ENCODE measurements at places on chromosomes 2 and 18. TPM values are rescaled to one million over a fixed set of nuclear protein-coding genes. Genes with fewer than 3 reads are reported as not detected.
A peak's percentile ranks its signal among the peaks of the same experiment; 100 is the strongest.

The SAG gene
- polyA plus RNA-seq = 0.18 TPM

DNA sequence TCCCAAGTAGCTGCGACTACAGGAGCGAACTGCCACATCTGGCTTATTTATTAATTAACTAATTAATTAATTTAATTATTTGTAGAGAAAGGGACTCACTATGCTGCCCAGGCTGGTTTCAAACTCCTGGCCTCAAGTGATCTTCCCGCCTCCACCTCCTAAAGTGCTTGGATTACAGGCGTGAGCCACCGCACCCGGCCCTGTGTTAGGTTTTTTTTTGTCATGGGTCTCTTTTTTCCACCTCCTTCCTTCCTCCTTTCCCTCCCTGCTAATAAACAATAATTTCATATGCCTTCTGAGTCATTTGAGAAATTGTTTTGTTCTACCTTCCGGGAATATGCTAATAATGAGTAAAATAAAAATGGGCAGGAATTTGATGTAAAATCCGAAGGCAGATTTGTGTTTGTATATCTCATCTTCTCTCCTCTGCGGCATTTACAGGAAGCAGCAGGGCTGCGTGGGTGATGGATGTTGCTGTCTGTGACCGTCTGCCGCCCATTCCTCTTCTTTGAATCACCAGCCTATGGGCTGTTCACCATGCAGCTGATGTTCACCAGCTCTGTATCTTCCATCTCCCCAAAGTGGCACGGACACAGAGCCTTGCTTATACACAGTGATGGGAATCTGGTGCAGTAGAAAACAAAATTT is 89.9 kb downstream of the ACSL3 start:
- DNase-seq = peak; percentile 66

The CD8B gene
- polyA plus RNA-seq = 0.35 TPM

GRCh38 chr2:8268172-8268783 is 413.6 kb upstream of the ID2 start:
- DNase-seq = no peak

DNA sequence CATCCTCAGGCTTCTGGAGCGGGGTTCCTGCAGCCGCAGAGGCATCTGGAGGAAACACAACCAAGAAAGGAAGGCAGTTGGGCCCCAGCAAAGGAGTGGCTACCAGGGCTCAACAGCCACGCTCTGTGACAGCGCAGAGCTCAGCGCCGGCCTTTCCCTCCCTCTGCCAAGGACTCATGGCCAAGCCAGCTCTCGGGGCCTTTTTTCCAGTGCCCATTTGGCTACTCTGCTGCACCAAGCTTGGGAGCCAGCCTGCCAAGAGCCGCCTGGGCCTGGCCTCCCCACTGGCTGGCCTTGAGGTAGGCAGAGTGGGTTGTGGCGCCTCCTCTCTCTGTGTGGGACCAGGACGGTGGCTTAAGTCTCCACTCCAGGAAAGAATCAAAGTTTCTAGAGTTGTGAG is 7.2 kb upstream of the CCDC74A start:
- DNase-seq = no peak

DNA sequence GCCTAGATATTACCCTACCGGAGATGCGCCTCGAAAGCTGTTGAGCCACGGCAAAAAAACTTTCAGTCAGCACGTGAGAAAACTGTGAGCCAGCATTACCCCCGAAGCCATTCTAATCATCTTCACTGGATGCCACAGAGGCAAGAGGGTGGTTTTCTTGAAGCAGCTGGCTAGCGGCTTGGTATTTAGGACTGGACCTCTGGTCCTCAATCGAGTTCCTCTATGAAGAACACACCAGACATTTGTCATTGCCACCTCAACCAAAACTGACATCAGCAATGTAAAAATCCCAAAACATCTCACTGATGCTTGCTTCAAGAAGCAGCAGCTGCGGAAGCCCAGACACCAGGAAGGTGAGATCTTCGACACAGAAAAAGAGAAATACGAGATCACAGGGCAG is 52.8 kb upstream of the SLC66A3 start:
- DNase-seq = no peak

GRCh38 chr2:229445019-229445418 is 173.9 kb upstream of the PID1 start:
- DNase-seq = no peak

The LRATD1 gene
- 12.0 TPM for polyA plus RNA-seq

DNA sequence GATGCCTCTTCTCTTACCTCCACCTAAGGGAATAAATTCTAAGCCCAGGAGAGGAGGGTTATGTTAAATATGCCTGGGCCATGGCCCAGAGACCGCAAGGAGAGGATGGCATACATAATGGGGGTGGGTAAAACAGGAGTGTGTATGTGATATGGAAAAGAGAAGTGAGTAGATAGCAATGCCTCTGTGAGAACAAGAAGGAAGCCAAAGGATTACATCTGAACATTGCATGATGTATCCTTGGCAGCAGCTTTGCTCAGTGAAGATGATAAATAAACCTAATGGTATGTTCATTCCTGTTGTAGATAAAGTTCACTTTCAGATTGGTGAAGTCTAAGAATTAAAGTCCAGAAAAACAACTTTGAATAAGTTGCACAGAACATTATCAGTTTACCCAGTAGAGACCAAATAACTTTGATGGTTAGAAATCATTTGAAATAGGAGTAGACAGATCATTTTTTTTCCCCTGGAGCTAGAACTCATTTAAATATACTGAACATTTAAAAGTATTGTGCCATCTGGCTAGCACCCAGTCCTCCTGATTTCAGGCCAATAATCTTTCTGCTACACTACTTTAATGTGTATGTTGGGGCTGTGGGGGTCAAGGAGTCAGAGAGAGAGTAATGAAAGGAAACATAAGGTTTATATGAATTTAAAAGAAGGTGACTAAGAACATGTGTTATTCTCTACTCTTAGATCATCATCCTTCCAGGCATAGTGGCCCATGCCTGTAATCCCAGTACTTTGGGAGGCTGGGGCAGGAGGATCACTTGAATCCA is 231.7 kb downstream of the PARD3B start:
- DNase-seq = peak; percentile 35

The LRP2 gene
- polyA plus RNA-seq = 0.12 TPM

The UGT1A9 gene
- not detected for polyA plus RNA-seq

DNA sequence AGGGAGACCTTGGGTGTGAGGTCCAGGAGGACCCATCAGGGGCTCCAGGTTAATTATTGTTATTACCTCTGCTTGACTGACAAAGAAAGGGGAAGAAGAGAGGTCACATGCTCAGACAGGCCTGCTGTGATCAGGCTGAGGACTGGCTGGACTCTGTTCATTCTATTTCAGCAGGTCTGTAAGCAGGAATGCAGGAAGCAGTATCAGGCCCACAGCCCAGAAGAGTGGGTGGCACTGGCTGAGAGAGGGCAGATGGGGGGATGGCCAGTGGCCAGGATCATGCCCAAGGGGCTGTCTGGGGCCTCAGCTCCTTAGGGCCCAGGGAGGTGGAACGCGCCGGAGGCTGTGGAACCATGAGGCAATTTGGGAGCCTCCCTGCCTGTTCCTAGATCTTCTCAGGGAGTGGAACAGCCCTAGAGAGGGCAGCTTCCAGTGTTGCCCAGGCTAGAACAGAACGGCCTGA is 43.7 kb upstream of the ZBTB7C start:
- no peak for DNase-seq

GRCh38 chr2:48417856-48418838 is 111.8 kb upstream of the STON1 start:
- no peak for DNase-seq

DNA sequence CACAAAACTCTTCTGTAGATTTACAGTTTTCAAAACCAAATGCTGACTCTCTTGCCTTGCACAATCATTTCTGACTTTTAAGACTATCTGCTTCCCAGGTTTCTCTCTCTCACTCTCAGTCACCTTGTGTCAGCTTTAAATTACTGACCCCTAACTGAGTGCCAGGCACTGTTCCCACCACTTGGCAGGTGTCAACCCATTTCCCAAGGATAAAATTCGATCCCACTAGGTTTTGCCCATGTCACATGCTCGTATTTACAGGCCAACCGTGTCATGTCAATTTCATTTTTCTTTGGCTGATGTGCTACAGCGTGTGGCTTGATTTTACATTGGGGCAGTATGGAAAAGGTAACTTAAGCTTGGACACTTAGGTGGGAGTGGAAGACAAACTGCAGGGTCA is 26.1 kb upstream of the LMAN1 start:
- DNase-seq = no peak

- DNase-seq = no peak
Measured at GRCh38 chr2:197600306-197600705, 75.1 kb downstream of the RFTN2 start.

The PNPT1 gene
- polyA plus RNA-seq = 20.4 TPM

The DSC3 gene
- 0.83 TPM for polyA plus RNA-seq

The TTR gene
- polyA plus RNA-seq = not detected

DNA sequence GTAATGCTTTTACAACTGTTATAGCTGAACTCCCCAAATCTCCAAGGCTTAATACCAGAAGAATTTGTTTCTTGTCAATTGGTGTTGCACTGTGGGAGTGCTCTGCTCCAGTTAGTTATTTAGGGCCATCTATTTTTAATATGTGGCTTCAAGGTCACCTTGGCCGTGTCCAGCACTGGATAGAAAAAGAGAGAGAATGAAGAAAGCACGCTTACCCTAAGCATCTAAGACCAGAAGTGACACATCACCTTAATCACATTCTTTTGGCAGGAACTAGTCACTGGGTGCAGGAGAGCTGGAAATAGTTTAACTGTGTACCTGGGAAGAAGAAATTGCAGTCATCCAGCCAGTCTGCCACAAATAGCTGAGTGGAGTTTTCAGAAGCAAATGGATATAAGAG is 78.8 kb downstream of the VWC2L start:
- DNase-seq = no peak

DNA sequence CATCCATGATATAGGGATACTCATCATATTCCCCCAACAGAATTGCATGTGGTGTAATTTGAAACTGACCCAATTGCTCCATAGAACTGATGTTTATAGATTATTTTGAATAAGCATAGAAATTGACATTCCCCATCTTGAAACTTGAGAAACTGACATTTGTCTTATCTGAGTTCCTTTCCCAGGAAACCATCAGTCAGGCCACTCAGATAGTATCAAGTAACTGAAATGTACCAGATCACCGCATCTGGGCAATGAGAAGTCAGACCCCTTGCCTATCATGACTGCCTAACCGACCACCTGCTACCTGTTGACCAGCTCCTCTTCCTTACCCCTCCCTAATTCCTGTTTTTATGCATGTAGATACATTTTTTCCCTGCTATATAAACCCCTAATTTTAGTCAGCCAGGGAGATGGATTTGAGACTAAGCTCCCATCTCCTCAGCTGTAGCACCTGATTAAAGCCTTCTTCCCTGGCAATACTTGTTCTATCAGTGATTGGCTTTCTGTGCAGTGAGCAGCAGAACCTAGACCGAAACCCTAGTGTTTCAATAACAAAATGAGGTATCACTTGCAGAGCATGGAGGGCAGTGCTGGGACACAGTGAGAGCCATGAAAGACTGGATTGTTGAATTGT is 274.5 kb downstream of the LPIN1 start:
- DNase-seq = no peak

GRCh38 chr18:68177807-68178702 is 536.9 kb downstream of the TMX3 start:
- no peak for DNase-seq

DNA sequence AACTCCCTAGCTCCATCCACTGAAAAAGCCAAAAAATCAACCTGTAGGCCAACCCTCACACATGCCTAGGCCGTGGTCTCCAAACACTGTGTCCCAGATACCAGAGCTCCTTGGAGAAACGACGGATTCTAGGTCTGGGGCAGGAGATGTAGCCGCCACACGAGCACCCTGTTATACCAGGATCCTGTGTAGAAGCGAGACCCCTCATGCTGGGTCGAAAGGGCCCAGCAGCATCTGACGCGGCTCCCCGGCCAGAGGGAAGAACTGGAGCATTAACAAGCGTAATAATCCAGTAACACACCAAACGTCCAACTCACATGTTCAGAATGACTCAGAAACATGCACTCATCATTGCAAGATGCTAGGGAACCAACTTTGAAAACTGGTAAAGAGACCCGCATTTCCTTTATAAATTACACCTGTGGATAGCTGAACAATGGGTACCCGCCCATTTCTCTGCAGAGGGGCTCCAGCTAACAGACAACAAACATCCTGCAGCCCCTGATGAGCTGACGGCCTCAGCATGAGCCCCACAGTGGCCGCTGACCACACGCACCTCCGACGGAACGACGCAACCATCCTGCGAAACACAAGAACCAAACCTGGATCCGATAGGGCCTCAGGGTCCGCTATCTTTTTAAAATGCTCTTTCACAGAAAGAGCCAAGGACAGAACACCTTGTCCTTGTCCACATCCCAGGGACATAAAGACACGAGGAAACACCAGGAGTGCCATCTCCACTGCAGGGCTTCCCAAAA is 14.2 kb downstream of the SLC66A2 start:
- no peak for DNase-seq

DNA sequence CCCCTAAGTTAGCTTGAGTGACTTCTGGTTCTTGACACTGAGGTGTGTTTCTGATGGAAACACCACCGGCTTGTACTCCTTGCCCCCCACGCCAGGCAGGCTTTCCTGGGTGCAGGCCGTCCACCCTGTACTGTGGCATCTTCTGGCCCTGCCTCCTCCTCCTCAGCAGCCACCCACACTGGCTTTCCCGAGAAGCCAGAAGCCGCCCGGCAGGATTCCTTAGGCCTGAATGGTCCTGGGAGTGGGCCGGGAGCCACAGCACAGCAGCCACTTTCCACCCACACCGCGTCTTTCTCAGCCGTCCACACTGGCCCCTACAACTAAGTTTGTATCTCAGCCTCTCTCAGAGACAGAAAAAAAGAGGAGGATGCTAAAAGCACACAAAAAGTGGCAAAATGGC is 2.1 kb upstream of the HSBP1L1 start:
- DNase-seq = no peak

- DNase-seq = no peak
Measured at GRCh38 chr18:37598396-37598795, 32.8 kb upstream of the CELF4 start.

DNA sequence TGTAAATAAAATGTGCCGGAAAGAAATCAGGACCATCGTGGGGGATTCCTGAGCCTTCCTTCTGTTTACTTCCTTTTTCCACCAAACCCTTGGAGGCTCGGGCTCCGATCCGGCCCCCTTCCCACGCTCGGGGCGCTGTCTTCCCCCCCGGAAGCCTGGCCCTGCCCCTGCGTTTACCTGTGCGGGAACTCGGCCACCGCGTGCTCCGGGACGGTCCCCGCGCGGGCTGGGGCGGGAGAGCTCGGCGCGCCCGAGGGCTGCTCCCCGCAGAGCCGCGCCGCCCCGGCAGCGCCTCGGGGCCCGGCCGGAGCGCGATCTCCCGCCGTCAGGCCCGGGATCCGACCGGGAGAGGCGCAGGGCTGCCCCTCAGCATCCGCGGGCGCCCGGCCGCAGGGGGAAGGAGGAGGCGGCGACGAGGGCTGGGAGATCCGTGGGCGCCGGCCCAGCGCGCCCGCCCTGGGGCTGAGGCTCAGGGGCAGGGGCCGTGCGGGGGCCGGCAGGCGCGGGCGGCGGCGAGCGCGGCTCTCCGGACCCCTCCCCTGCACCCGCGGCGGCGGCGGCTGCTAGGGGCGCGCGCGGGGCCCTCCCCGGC is 435 bp downstream of the ADCY3 start:
- DNase-seq = no peak
